ENCODE measurements at places on chromosomes 2 and 18.

GRCh38 chr2:45085487-45085886 is 76.2 kb upstream of the SIX2 start:
- no peak for DNase-seq

DNA sequence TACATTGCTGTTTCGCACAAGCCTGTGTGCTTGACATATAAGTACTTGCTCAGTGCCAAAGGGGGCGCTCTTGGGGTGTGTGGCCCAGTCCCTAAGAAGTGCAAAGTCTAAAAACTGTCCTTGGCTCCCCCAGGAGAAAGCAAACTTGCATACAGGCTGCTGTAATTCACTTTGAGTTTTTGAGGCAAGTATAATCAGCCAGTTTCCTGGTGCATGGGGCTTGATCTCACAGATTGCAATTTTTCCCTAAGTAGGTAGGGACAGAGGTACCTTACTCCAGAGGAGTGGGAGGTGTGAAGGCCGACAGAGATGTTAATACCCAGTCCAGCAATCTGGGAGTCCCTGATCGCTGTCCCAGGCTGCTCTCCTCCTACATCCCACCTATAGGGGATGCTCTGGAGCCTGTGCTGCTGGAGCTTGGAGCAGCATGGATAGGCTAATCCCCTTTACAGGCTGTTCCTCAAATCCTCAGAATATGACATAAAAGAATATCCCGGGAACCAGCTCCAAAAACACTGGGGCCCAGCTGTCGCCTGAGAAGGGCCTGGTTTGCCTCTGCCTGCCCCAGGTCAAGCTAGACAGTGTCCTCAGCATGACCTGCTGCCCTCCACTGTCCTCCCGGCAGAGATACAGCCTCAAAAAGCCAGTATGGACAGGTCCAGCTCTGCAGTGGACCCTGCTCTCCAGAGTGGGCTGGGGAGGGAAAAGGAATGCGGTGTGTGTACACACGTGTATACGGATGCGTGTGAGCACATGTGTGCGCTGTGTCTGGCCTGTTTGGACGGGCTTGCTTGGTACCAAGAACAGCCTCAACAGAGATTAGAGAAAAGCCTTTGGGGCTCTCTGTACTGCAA is 136.5 kb upstream of the HAAO start:
- peak; percentile 39 for DNase-seq

GRCh38 chr2:30310955-30311354 is 79.6 kb downstream of the LBH start:
- no peak for DNase-seq

DNA sequence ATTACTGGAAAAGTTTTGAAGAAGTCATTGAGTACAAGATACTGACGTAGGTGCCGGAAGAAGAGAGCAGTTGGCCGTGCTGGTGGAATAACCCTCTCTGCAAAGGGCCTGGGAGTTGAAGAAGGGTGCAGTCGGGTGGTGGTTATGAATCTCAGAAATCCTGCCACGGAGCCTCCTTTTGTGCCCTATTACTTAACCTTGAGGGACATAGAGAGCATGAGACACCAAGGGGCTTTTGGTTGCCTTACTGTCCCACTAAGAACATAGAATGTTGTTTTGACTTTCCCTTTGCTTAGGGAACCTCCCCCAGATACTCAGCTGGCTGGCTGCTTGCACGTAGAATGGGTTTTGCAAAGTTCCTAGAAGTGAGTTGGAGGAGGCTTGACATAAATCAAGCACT is 1.3 kb upstream of the CD28 start:
- no peak for DNase-seq

- DNase-seq: no peak
Measured at GRCh38 chr2:106843910-106844250, 42.1 kb downstream of the ST6GAL2 start.

DNA sequence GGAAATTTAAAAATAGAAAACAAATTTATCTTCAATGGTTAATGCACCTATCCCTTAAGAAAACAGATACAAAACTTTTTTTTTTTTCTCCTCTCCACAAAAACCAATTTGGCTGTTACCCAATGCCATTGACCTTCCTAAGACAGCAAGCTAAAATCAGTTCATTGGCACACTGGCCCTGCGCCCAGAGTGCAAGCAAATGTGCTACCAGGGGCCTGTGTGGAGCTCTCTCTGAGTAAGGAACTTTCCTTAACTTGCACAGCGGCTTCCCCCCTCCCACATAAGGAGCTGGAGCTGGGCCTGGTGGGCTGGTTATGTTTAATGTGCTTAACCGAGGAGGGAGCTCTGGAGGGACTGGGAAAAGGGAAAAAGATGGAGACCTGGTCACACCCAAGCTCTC is 17.6 kb upstream of the POU3F3 start:
- DNase-seq: no peak

DNA sequence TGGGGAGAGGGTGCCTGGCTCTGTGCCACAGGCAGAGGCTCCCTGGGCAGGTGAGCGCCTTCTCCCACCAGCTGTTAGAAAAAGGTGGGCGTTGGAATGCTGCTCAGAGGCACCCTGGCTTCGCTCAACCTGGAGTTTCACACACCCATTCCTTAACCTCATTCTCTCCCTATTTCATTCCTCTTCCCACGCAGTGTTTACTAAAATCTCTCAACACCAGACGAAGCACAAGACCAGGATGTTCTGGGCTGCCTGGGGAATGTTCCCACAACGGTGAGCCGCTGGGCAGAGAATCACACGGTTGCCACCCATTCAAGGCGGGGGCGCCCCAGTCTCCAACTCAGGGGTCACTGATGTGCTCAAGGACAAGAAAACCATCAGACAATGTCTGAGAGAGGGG is 64.5 kb downstream of the TGFA start:
- DNase-seq: no peak

- DNase-seq: peak; percentile 62
Measured at GRCh38 chr2:134919341-134920210, 954 bp downstream of the CCNT2 start.

DNA sequence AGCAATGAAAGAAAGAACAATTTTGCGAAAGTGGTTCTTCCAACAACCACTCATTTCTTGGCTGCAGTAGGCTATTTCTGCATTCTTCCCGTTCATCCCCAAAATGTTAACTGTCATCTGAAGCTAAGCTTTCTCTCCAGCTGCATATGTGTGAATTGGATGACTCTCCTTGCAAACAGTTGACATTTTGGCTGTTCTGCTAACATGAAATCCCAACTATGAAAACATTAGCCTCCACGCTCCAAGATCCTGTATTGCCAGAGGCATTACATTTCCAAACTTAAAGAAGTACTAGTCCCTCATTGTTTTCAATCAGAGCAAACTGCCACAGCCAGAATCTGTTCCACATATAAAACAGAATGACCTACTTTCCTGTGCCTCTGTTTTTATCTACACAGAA is 88.5 kb downstream of the TGIF1 start:
- no peak for DNase-seq

GRCh38 chr2:8082840-8083239 is 599.0 kb upstream of the ID2 start:
- DNase-seq: no peak

DNA sequence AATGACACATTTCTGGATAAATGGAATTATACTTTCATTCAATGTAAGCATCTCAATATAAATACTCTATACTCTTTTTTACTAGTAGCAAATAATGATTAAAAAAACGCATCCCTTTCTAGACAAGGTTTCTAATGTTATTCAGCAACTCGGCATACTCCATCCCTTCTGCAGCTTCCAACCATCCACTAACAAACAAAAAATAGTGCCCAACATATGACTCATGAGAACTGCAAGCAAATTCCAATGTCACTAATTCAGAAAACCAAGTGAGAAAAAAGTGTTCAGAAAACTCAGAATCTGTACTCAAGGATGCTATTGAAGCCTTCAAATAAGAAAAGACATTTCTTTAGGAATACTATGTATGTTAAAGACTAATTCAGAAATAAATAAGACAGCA is 140.0 kb downstream of the BAZ2B start:
- DNase-seq: no peak

DNA sequence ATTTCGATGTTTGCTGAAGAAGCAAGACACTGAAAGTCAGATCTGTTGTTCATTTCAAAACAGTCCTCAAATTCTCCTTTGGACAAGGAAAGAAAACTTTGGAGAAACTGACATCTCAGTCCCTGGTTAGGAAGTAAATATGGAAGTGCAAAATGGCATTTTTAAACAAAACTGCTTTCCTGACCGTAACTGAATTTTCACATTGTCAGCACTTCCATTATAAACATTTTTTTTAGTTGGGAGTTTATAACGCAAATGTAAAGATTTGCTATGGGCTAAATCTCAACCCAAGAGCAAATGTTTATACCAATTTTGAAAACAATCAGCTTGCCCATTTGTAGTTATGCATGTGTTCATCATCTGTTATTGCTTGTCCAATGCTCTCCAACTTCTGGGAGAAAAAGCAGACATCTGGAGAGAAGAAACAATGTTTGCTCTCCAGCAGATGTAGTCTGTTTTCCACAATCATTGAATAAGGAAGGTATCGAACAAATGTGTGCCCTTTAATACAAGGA is 520.1 kb downstream of the ARHGAP15 start:
- DNase-seq: no peak

DNA sequence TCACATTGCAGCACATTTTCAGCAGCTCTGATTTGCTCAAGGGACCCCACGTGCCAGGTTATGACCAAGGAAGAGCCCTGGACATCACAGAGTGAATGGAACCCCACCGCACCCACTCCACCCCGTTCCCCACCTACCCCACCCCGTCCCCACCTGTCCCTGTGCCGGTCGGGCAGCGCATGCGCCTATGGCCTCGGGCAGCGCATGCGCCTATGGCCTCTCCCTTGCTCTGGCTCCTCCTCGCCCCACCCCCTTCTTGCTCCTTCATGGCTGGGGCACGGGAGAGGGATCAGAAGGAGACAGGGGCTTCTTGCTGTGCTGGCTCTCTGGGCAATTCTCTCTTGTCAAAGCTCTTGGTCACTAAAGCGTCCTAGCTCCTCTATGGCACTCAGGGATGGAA is 371.8 kb upstream of the HS6ST1 start:
- DNase-seq: no peak

GRCh38 chr2:5035057-5035488 is 657.1 kb upstream of the SOX11 start:
- DNase-seq: no peak

- DNase-seq: no peak
Measured at GRCh38 chr2:185610301-185610700, 128.3 kb upstream of the FSIP2 start.

- DNase-seq: peak; percentile 47
Measured at GRCh38 chr2:106057206-106057605, 136.9 kb downstream of the UXS1 start.

- no peak for DNase-seq
Measured at GRCh38 chr2:37091873-37092272, 7.6 kb downstream of the GPATCH11 start.

GRCh38 chr2:100978582-100979191 is 23.4 kb upstream of the RPL31 start:
- no peak for DNase-seq
